AG10803 (cell line): ENCODE measurements at places on chromosomes 4 and X.

- no peak for DNase-seq
These were observed 152.0 kb downstream of the GRIA2 start for GRCh38 chr4:157372567-157372966.

DNA sequence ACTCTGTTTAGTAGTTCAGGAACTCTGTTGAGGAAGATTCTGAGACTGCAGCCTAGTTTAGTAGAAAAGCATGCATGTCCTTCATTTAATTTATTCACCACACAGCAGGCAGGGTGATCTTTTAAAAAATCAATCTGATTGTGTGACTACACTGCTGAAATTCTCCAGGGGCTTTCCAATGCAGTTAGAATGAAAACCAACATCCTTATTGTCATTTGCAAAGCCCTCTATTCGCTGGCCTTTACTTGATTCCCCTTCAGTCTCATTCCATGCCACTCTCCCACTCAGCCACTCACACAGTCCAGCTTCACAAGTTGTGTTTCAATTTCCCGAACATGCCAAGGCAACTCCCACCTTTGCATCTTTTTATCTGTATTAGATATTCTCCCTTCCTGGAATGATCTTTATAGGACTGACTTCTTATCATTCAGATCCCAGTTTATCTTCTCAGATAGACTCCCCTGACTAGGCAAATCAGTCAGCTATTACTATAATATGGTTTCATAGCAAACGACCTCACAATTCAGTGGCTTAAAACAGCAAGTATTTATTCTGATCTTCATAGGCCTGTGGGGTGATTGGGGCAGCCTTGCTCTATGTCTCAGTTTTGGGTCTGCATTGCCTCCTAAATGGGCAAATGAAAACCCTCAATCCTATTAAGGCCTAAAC, 21.3 kb upstream of the FTHL17 start:
- no peak for DNase-seq

- no peak for DNase-seq
These were observed 282.1 kb downstream of the GRIA2 start for GRCh38 chr4:157502656-157503055.

DNA sequence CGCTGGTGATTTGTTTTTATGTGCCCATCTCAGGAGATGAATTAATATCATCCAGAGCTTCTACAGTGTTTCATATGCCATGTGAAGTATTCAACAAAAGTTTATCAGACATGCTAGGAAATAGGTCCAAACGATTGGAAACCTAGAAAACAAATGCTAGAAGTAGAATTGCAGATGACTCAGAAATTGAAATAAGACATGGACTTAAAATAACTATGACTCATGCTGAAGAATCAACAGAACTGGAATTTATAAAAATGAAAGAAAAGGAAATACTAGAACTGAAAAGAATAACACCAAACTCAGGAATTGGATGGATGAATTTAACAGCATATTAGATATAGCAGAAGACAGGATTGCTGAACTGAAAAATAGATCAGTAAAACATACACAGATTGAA, 172.7 kb upstream of the GIMD1 start:
- peak; percentile 53 for DNase-seq

GRCh38 chr4:106796876-106797275, 239.2 kb downstream of the DKK2 start:
- DNase-seq, result peak; percentile 24

- no peak for DNase-seq
These were observed 129.7 kb upstream of the ZFP42 start for GRCh38 chr4:187865914-187866313.

DNA sequence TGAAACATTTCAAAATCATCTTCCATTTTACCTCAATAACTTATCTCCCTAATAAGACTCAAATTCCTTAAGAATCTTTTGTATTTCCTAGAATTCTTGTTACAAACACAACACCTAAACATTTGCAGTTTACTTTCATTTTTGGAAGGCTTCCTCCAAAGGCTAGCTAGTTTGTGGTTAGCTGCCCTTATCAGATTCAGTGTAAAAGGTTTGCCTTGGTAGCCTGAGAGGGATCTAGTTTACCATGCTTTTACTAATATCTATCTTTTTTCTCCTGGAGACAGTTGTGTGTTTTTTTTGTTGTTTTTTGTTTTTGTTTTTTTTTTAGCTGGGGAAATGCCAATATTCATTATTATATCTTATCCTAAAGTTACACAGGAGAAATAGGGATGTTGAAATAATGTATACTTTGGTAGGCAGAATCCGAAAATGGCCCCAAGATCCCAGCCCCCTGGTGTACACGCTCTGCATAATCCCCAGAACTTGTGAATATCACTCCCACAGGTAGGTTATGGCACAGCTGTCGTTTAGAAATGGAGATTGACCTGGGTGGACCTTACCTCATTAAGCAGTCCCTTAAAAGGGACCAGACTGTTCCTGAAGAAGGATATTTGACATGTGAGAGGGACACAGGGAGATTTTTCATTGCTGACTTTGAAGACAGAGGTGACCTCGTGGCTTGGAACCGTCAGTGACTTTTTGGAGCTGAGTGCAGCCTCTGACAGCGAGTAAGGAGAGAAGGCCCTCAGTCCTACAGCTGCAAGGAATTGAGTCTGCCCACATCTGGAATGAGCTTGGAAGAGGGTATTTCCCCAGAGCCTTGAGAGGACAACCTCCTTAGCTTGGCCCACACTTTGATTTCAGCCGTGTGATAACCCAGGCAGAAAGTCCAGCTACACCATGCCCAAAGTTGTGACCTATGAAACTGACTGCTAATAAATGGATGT, 33.4 kb downstream of the SEPTIN11 start:
- DNase-seq, result peak; percentile 63

DNA sequence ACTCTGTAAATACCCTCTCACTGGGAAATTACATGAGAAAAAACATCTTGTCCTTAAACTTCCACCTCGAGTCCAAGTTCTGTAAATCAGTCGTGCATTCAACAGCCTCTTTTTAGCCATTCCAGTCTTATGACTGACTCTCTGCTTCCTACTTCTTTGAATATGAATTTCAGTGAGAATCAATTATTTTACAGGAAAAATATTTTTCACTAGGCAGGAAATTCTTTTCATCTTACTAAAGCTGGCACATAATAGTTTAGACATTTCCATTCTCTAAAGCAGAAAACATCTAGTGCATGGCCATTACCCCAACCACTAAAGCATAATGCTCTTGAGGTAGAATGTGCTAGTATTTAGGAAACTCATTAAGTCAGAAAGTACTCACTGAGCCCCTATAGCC, 565.7 kb upstream of the FAT1 start:
- DNase-seq, result peak; percentile 55

GRCh38 chr4:151882072-151882803, 121.4 kb upstream of the GATB start:
- DNase-seq, result no peak

GRCh38 chrX:134737721-134738369, 79.6 kb upstream of the PLAC1 start:
- peak; percentile 29 for DNase-seq

- DNase-seq, result no peak
These were observed 187.2 kb downstream of the KIT start for GRCh38 chr4:54844911-54845310.

GRCh38 chrX:154012336-154012991, 7.2 kb downstream of the IRAK1 start:
- DNase-seq, result peak; percentile 26

DNA sequence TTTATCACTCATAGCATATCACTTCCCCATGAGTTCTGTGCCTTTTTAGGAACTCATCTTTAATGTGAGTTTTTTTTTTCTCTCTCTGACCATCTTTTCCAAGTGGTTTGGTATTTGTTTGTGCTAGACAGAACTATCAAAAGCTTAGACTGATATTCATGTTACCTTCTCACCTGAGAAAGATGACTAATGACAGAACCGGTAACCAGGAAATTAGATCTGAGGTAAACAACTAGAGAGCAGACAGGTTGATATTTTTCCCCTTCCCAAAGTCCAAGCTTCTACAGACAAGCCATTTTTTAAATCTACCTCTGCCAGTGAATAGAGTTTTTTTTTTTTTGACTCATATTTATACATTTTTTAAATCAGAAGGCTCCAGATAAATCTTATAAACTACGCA, 17.0 kb upstream of the SRD5A3 start:
- DNase-seq, result no peak

DNA sequence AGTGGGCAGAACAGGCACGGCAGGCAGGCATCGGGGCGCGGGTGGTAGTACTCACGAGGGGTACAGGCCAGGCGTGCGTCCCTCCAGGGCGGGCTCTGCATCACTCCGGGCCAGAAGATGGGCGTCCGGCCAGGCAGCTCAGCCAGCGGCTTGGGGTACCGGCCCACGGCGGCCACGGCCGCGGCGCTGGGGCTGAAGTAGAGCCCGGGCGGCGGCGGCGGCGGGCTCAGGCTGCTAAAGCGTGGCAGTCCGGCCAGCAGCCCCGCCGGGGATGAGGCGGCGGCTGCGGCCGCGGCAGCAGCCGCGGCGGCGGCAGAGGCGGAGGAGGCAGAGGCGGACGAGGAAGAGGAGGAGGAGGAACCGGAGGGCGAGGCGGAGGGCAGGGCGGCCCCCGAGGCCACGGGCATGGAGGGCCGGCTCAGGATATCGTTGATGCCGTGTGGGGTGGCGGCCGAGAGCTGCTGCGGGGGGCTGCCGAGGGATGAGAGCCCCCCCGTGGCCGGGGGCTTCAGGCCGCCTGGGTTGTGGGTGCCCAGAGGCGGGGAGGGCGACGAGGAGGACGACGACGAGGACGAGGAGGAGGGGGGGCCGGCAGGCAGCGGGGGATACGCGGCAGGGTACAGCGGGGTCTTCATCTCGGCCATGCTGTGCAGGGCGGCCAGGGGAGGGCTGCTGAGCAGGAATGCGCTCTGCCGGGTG, 1.4 kb downstream of the NKX6-1 start:
- DNase-seq, result no peak

DNA sequence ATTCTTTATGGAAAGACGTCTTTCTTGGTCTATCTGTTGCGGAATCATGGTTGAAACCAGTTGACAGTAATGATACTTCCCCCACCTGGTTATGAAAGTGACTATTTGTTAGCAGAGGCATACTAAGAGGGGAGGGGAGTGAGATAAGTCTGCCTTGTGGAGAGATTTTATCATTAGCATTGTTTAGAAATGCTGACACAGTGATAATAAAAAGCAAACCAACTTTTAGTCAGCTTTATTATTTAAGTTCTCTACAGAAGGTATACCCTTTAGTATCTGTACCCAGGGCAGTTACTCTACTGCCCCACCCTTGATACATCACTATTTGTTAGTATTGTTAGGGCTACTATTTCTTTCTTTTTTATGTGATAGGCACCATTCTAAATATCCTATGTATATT, 26.9 kb upstream of the IL1RAPL2 start:
- no peak for DNase-seq

- DNase-seq, result no peak
These were observed 143.0 kb upstream of the MAOA start for GRCh38 chrX:43513085-43513484.

GRCh38 chr4:79598801-79599200, 190.8 kb upstream of the GK2 start:
- DNase-seq, result no peak

- DNase-seq, result peak; percentile 50
These were observed 797 bp downstream of the PKD2 start for GRCh38 chr4:88008122-88008742.

- no peak for DNase-seq
These were observed 19.5 kb upstream of the FGF2 start for GRCh38 chr4:122806981-122807679.

GRCh38 chrX:152958047-152958446, 35.9 kb downstream of the PNMA5 start:
- peak; percentile 4 for DNase-seq

DNA sequence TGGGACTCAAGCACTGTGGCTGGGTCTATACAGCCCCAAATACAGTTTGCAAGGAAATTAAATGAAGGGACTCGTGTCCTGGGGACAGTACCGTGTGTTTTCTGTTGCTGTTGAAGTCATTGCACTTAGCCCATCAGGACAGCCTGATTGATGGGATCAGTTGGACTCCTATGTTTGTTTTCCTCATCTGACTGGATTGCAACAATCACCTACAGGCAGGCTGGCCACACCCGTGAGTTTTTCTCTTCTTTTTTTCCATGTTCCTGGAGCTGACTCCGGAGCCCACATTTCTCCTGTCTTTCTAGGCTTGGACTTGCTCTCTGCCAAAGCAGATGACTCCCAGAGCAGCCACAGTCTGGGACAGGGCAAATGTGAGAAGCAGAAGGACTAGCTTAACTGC, 38.1 kb downstream of the RTL9 start:
- DNase-seq, result no peak

GRCh38 chrX:46582966-46583365, 9.4 kb downstream of the CHST7 start:
- peak; percentile 95 for DNase-seq

DNA sequence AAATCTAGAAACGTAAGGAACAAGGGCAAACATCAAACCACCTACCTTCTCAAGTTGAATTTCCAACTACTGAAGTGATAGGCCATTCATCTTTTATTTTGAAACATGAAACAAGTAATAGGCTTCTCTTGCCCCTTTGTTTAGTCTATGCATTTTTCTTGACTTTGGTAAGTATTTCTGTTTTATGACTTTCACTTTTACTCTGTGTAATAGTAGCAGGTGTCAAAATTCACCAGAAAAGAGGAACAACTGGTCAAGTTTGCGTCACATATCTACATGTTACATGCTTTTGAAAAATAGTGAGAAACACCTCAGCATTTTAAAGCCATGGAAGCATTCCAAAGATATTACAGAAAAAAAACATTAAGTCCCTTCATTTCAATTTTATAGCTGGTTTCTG, 157.1 kb upstream of the FTHL17 start:
- DNase-seq, result no peak

DNA sequence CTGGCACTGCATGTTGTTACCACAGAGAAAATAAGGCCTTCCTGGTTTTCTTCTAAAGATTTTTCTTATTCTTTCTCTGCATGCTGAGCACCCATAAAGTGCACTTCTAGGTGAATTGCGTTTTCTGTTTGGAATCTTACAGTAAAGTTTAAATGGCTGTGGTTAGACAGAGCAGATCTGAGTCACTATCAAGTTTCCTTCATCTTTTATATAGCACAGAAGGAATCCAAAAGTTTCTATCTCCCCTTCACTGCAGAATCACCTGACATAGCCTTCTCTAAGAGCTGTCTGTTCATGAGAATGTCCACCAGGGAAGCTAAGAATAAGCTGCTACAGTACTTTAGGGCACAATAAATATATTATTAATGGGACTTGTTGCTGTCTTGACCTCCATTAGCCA, 455.5 kb upstream of the FAM241A start:
- DNase-seq, result peak; percentile 61
